ENCODE measurements at places on chromosomes 16 and 17.

DNA sequence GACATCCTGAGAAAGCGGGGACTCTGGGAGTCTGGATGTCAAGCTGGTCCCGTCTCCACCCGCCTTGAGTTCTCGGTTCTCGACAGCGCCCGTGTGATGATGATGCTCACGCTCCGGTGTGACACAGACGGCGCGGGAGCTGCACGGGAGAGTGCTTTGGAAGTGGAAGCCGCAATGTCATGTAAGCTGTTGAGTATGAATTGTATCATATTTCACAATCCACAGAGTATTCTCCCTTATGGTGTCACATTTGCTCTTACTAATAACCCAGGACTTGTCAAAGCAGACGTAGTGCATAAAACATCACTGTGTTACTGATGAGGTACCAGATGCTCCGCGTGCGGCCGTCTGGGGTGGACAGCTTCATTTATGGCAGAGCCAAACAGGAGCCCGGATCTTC is 217.5 kb upstream of the CHMP6 start:
- DNase-seq, result no peak

- no peak for DNase-seq
Measured at GRCh38 chr17:46977750-46978488, 1.1 kb downstream of the RPRML start.

DNA sequence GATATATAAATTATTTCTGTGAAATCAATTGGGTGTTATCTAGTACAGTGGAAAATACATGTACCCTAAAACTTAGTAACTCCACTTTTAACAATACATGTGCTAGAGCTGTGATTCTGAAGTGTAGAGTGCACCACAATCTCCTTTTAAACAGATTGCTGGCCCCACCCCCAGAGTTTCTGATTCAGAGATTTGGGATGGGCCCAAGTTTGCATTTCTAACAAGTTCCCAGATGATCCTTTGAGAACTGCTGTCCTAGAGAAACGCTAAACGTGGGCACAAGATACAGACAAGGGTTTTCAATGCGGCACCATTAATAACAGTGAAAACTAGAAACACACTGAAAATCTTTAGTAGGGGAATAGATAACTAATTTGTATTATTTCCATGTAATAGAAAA is 49.2 kb downstream of the NXPH3 start:
- peak; percentile 34 for DNase-seq

DNA sequence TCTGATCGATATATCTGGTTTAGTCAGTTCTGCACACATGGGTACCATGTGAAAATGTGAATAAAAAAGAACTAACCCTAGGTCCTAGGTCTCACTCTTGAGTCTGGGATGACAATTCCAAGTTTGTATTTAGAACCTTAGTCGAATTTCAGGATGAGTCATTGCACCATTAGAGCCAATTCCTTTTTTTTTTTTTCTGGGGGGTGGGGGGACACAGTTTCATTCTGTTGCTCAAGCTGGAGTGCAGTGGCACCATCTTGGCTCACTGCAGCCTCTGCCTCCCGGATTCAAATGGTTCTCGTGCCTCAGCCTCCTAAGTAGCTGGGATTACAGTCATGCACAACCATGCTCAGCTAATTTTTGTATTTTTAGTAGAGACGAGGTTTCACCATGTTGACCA is 41.6 kb downstream of the SPAG9 start:
- DNase-seq, result no peak

GRCh38 chr16:81514041-81514559 is 69.5 kb downstream of the CMIP start:
- DNase-seq, result no peak

GRCh38 chr16:85541980-85542900 is 70.9 kb upstream of the GSE1 start:
- no peak for DNase-seq

DNA sequence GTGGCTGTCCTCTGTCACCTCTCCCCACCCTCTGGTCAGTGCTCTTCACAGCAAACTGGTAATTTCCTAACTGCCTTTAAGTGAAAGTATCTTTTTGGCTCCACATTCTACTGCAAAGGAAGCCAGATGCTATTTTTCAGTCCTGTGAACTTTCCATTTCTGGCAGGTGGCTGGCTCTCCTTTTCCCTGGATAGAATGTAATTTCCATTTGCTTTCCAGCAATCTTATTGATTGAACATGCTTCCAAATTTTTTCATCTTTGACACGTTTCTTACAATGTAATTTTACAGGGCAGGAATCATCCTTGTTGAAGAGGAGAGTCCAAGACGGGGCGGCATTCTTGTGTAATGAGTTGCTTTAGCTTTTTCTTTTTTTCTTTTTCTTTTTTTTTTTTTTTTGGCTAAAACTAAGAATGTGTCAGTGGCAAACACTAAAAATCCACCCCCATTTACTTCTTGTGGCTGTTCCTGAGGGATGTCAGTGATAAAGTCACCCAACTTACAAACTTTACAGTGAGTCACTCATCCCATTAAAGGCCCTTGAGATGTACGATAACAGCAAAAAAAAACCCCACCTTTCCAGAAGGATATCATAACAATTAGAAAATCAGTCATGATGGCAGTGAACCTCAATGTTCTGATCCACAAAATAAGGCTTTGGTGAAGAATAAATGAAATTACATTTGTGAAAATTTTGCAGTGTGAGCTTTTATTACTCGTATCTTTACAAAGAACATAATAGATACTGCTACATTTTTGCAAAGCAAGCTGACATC is 29.4 kb upstream of the PRKCA start:
- peak; percentile 70 for DNase-seq

- no peak for DNase-seq
Measured at GRCh38 chr16:64749346-64749745, 372.5 kb downstream of the CDH11 start.

Data from GM04504 (cell line).